ENCODE measurements at places on chromosomes 3 and 15.

DNA sequence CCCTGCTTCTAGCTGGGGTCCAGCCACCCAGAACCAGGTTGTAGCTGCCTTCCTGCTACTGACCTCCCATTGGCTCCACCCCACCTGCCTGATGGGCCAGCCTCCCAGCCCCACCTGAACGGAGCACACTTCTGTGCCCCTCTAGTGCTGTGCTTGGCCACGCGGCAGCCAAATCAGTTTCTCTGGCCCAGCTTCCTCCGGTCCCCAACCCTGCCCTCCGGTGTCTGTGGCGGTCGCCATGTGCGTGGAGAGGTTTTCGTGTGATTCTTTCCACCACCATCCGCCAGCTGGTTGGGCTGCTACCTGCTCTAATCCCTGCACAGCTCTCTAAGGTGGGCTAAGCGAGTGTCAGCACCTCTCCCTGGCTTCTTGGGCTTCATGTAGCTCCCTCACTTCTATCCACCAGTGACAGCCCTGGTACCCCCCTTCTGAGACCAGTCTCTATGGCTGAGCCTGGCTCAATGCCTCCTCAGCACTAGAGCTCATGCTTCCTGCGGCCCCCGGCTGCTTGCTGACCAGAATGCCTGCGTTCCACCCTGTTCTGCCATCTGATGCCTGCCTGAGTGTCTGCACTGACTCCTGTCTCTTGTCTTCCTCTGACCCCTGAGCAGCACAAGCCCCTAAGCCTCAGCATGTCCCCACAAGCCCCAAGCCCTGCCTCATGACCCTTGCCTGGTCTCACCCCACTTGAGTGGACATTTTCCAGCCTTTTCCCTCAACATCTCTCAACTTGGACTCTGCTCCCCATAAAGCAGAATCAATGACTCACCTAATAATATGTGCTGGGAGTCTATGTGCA is 23.2 kb upstream of the MAGEF1 start:
- no peak for DNase-seq

- DNase-seq = no peak
Observed at GRCh38 chr15:48896869-48897814, 19.2 kb downstream of the EID1 start.

DNA sequence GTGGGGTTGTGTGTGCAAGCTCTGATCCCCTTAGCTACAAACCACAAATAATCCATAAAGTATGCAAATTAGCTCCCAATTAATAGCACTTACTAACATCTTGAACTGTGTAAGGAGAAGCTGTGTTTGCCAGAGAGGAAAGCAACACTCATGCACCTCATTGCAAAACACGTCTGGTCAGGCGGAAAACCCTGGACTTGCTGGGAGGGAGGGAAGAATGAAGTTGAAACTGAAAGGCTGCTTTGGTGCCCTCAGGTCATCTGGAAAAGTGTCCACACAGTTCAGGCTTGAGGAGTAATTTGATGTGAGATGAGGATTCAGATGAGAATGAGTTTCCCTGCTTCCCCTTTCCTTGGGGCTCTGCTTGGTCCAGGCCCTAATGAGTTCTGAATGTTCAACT is 185.5 kb upstream of the ANKRD28 start:
- DNase-seq = peak; percentile 30

DNA sequence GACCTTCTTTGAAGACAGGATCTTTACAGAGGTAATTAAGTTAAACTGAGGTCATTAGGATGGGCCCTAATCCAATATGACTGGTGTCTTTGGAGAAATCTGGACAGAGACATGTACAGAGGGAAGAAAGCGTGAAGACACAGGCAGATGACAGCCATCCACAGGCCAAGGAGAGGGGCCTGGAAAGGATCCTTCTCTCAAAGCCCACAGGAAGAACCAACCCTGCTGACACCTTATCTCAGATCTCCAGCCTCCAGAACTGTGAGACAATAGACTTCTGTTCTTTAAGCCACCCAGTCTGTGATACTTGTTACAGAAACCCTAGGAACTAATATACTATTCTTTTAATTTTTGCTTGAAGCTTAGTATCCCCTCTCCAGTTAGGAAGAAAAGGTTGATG is 74.2 kb downstream of the WDR76 start:
- no peak for DNase-seq

DNA sequence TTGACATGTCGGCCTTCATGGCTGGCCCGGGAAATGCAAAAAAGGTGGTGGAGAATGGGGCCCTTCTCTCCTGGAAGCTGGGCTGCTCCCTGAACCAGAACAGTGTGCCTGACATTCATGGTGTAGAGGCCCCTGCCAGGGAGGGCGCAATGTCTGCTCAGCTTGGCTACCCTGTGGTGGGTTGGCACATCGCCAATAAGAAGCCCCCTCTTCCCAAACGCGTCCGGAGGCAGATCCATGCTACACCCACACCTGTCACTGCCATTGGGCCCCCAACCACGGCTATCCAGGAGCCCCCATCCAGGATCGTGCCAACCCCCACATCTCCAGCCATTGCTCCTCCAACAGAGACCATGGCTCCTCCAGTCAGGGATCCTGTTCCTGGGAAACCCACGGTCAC is 23.1 kb upstream of the BSN start:
- no peak for DNase-seq

GRCh38 chr3:137348936-137349335 is 391.2 kb downstream of the IL20RB start:
- no peak for DNase-seq

GRCh38 chr15:78991476-78991875 is 46.6 kb upstream of the CTSH start:
- DNase-seq = no peak

- DNase-seq = no peak
Observed at GRCh38 chr15:33206366-33206765, 11.9 kb upstream of the FMN1 start.

- DNase-seq = no peak
Observed at GRCh38 chr3:169137943-169138342, 525.6 kb downstream of the MECOM start.

DNA sequence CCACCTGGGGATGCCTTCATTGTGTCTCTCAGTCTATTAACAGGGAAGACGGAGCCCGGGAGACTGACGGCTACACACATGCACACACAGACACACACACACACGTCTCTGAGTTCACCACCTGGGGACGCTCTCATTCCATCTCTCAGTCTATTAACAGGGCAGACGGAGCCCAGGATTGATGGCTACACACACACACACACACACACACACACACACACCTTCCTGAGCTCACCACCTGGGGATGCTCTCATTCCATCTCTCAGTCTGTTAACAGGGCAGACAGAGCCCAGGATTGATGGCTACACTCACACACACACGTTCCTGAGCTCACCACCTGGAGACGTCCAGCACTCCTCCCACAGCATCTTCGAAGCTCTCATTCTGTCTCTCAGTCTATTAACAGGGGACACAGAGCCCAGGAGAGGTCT is 143.9 kb downstream of the OR4M2 start:
- DNase-seq = no peak

DNA sequence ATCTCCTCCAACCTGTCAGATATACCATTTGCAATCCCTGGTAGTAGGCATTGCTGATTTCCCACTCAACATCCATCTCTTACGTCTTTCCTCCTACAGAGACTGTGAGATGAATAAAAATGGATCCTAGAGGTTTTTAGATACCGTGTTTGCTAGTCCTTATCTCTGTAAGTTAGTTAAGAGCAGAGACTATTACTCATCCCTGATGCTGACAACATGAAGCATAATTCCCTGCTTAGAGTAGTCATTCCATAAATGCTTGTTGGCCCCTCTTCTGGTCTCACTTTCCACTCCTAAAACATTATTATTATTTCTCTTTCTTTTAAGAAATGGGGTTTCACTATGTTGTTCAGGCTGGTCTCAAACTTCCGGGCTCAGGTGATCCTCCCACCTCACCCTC is 136.2 kb downstream of the RTP4 start:
- no peak for DNase-seq

DNA sequence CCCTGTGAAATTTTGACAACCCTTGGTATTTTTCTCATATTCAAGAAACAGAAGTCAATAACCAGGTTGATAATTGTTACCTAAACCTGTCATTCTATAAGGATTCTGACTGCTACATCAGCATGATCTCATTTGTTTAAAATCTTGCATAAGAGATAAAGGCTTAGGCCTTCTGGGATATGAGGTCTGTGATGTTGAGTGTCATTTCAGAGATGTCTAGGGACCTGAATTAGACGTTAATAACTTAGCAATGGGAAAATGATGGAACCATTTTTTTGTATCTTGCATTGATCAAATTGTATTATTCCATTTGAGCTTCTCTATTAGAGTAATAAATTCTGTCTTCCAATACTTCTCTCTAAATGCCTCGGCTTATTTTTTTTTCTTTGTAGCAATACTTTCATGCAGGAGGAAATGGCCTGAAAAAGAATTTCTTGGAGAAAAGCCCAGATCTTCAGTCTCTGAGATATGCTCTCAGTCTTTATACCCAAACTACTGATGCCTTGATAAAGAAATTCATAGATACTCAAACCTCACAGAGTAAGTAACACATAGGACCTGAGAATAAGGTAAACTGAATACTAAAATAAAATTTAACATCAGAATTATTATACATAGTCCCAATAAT is 589.3 kb downstream of the UNC13C start:
- no peak for DNase-seq

GRCh38 chr3:16332904-16333426 is 68.0 kb downstream of the OXNAD1 start:
- no peak for DNase-seq

GRCh38 chr3:127411083-127411727 is 123.4 kb upstream of the PRR20G start:
- no peak for DNase-seq

DNA sequence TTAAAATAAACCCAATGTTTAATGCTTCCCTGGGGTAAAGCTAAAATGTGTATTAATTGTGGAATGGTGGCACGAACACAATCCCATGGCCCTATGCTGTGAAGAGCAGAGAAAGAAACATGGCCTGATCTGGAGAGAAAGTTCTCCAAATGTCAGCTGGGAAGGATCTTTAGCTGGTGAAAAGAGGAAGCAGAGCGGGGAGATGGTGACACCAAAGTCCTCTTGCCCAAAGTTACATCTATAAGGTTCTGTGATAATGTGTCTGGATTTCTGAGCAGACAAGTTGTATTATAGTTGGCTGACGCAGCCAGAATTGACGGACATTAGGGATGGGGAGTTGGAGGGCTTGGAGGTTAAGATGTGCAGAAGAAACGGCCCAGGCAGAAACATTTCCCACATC is 196.2 kb downstream of the CHST2 start:
- DNase-seq = no peak

- no peak for DNase-seq
Observed at GRCh38 chr3:121803771-121804320, 31.0 kb downstream of the IQCB1 start.

GRCh38 chr3:71069797-71070196 is 513.7 kb downstream of the FOXP1 start:
- peak; percentile 39 for DNase-seq

GRCh38 chr15:67777071-67777470 is 48.2 kb upstream of the SKOR1 start:
- DNase-seq = no peak

All from ACHN (cell line).